Left colon (tissue), 2 donors: ENCODE measurements at places on chromosomes 1 and 21. TPM values are rescaled to one million over a fixed set of nuclear protein-coding genes. Genes with fewer than 3 reads are reported as not detected.

DNA sequence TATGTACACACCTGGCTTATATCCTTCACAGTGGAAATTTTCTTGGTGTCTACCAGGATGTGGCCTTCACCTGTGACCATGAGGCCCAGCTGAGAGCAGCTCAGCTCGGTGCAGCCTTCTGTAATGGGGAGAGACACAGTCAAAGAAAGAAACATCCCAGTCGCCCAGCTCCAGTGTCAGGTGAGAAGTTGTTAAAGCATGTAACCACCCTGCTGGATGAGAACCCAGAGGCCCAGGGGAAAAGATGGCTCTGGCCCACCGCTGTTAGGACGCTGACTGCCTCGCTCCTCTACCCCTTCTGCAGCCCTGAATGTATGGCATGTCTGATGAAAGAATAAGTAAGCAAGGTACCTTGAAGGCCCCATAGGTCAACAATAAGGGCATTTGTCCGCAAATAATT, 52.7 kb downstream of the SCCPDH start:
- DNase-seq = no peak

GRCh38 chr1:231584117-231584516, 42.5 kb upstream of the DISC1 start:
- no peak for DNase-seq

ERICH3 gene
- 0.11 TPM for total RNA-seq

DNA sequence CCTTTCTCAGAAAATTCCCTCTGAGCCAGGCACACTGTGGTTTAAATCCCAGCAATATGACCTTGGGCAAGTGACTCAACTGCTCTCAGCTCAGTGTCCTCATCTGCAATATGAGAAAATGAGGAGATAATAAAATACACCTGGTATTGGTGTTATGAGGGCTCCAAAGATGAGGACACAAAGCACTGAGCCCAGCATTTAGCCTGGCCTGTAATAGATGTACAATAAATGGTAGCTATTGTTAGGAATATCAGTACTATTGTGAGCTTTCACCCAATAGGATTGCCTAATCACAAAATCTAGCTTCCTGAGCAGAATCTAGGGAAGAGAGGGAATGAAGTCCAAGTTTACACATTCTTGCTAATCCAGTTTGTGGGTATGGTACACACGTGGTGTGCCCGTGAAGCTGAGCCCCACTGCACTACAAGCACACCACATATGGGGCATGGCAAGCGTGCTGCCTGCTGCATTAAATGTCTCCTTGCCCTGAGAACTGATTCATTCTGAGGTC, 24.3 kb upstream of the SLC30A1 start:
- DNase-seq = no peak

- DNase-seq = peak; percentile 14
Observed at GRCh38 chr1:99704356-99704816, 58.5 kb downstream of the PALMD start.

- no peak for DNase-seq
Observed at GRCh38 chr1:165928075-165928731, 100.8 kb downstream of the UCK2 start.

- no peak for DNase-seq
Observed at GRCh38 chr1:240705579-240705978, 93.6 kb upstream of the GREM2 start.

CDA gene
- total RNA-seq = 61.3 TPM

RBM11 gene
- 1.4 TPM for total RNA-seq

TLR5 gene
- 1.3 TPM for total RNA-seq

GRCh38 chr1:24386241-24386640, 27.3 kb downstream of the STPG1 start:
- no peak for DNase-seq
